PC-9 (cell line): ENCODE measurements at places on chromosomes 16 and 17.
A peak's percentile ranks its signal among the peaks of the same experiment; 100 is the strongest.

DNA sequence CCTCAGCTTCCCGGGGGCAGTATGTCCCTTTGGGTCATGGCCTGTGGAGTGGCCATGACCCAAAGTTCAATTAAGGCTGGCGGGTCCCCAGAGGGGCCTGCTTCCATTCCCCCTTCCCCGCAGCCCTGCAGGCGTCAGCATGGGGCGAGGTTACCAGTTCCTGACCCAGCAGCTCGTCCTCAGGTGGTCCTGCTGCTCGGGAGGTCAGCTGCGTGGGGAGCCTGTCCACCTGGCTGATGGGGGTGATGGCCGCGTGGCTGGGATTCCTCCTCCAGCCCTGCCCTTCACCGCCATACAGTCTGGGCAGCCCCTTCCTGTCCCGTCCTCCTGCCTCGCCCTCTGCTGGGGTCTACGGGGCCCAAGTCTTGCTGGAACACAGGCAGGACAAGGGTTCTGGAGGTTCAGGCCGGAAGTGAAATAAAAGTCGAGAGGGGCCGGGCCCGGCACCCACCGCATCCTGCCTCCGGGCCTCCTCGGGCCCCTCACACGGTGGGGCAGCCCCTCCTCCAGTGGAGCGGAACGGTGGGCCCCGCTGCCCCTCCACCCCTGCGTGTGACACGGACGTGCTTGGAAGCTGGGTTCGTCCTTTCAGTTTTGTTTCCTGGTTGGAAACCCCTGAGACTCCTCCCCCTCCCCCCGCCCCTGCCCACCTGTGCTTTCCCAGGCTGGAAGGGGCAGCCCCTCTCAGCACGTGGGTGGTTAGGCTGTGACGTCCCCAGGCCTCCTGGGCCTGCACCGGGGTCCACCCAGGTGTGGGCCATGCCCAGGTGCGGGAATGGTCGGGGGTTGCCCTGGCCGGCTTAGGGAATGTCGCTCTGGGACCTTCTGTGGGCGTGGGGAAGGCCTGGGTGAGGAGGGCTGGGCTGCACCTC lies 6.8 kb downstream of the UBALD2 start:
- DNase-seq = no peak

- DNase-seq = no peak
Measured at GRCh38 chr16:11668623-11669379, 546 bp downstream of the SNN start.

DNA sequence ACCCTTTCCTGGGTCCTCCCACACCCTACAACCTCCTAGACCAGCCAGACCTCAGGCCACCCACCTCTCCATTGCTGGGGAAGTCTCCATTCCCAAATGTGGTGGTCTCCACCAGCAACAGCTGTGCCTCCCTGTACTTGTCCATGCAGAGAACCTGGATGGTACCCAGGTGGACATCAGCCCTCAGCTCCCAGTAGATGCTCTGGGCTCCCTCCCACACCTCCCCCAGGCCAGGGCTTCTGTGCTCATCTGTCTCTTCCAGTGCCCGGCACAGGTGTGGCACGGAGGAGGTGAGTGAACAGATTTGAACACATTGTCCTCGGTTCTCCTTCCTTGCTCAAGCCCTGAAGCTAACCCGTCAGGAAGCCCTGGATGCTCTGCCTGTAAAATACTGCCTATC lies 34.6 kb downstream of the LGALS9 start:
- DNase-seq = no peak

DNA sequence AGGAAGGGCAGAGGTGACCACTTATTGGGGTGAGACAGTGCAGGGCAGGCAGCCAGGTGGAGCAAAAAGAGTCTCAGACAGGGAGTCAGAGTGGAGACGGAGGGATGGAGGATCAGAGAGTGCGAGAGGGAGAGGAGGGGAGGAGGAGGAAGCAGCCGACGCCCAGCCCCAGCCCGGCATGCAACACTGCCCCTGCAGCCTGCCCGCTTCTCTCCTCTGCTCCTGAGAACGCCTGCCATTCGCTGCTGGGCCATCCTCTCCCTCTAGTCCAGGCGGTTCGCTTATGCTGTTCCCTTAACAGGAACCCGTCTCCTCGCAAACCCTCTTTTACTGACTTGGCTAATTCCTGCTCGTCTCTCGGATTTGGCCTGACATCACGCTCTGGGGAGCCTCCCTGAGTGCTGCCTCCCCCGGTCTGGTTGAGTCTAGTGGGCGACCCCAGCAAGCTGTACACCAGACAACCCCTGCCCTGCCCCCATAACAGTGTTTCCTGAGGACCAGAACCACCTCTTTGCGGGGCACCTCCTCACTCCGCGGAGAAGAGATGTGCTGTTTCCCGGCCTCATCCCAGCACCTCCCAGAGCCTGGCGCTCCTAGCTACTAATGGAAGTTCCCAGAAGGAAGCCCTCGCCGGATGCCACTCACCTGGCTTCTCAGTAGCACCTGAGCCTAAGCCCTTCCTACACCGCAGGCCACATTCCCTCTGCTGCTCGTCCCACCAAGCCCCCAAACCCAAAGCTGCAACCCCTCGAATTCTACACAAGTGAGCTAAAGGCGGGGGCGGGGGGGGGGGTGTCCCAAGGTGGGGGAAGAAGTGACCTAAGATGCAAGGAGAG lies 61.2 kb upstream of the CCL1 start:
- no peak for DNase-seq

DNA sequence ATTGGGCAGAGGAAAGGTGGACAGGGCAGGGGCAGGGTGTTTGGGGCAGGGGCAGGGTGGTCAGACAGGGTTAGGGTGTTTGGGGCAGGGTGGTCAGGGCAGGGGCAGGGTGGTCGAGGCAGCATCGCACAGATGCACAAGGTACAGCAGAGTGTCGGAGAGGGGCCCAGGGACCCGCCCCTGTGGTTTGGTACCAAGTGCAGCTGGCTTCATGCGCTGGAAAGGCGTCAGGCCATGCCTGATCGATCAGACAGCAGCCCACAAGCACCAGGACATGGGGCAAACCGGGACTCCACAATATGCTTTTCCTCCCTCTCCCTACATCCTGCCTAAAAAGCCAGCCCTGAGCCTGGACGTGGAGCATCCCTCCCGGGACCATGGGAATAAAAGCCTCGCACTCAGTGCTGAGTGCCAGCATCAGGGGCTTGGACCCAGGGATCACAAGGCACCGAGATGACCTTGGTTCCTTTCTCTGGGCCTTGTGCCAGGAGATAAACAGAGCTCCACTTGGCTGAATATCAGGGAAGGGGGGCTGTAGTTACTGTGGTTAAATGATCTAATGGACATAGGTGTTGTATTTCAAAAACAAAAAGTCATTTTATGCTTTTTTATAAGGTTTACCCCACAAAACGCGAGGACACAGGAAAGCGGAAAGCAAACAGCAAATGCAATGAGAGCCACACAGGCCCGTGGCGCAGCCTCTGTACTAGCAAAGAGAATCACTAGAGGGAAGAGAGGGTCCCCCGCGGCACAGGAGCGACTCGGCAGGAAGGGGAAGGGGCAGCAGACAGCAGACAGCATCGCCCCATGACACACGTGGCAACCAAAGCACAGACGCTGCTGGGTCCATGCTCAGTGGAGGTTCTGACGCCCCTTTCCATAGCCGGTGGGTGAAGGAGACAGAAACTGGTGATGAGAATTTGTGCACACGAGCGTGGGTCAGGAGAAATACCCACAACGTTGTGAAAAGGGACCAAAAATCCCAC lies 5.3 kb upstream of the HEXD start:
- DNase-seq = no peak

- no peak for DNase-seq
Measured at GRCh38 chr16:87040169-87041117, 276.7 kb downstream of the C16orf95 start.

- DNase-seq = no peak
Measured at GRCh38 chr17:78842881-78843565, 2.4 kb upstream of the USP36 start.

GRCh38 chr16:88877564-88878289 lies 11.3 kb upstream of the PABPN1L start:
- DNase-seq = no peak

DNA sequence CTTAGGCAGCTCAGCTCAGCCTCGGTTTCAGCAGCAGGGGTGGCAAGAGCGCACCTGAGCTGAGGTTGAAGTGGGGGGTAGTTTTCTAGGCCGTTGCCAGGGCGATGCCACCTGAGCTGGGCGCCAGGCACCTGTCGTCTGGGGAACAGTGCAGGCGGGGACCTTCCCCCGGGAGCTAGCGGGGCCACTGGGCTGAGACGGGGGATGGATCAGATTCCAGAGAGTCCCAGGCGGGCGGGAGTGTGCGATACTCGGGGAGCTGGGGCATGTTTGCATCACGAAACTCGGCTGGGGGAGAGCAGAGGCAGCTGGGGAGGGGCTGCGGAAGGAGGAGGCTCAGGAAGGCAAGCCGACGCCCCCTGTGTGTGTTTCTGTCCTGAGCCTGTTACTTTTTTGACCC lies 477 bp upstream of the CLDN9 start:
- peak; percentile 71 for DNase-seq

DNA sequence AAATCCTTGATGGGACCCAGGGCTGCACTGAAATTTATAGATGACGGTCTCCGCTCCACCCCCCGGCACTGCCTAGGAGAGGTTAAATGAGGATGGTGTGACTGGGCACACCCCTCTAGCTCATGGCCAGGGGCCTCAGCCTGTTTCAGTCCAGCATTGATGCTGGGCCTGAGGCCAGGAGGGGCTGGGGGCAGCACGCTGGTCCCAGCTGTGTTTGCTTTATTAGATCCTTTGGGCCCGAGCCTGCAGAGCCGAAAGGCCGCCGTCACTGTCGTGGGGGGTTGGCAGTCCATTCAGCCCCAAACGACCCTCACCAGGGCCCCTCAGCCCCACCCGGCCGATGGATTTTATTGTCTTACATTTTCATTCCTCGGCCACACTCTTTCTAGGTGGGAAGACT lies 10.8 kb upstream of the DOK4 start:
- DNase-seq = no peak

DNA sequence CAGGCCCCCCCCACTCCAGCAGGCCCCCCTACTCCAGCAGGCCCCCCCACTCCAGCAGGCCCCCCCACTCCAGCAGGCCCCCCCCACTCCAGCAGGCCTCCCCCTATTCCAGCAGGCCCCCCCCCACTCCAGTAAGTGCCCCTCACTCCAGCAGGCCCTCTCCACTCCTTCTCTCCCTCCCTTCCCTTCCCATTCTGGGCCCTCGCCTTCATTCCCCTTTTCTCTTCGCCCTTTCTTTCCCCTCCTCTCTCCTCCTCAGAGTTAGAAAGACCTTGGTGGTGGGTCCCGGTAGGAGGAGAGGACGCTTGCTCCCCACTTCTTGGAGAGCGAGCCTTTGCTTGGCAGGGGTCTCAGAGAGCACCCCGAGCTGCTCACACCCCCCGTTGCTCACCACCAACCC lies 177.0 kb upstream of the TNRC6C start:
- DNase-seq = no peak

- DNase-seq = no peak
Measured at GRCh38 chr16:29784901-29785500, 5.5 kb upstream of the KIF22 start.

- DNase-seq = no peak
Measured at GRCh38 chr16:4606354-4606753, 8.3 kb downstream of the UBALD1 start.

DNA sequence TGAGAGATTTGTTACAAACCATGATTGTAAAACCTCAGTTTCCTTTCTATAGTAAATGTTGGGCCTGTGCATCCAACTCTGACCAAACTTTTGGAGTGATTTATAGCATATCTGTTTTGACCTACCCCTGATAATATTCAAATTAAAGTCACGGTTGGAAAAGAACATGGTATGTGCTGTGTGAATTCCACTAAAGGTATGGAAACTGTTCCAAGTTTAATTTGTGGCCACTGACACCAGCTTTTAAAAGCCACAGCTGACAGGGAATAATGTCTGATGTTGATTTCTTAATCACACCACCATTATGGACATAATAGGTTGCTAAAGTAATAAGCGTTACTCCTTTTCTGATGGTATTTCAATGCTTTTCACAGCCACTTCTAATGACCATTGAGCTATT lies 1215.9 kb downstream of the CDH8 start:
- no peak for DNase-seq

- DNase-seq = no peak
Measured at GRCh38 chr17:44827863-44828262, 2.2 kb downstream of the GJC1 start.

- no peak for DNase-seq
Measured at GRCh38 chr16:1707193-1707790, 1.3 kb downstream of the MAPK8IP3 start.

GRCh38 chr17:61179380-61179806 lies 220.2 kb upstream of the TBX2 start:
- DNase-seq = no peak

GRCh38 chr17:67063141-67063540 lies 18.8 kb downstream of the CACNG1 start:
- DNase-seq = no peak

DNA sequence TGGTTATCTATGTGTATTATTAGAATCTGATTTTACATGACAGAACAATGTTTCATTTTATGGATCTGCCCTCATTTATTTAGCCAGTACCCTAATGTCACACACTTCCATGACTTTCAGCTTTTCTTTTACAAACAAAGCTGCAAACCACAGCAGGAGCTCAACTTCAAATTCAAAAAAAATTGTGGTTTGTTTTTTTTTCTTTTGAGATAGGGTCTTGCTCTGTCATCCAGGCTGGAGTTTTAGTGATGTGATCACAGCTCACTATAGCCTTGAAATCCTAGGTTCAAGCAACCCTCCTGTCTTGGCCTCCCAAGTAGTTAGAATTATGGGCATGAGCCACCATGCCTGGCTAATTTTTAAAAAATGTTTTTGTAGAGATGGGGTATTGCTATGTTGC lies 8.2 kb upstream of the MPRIP start:
- DNase-seq = no peak

GRCh38 chr17:2863204-2863603 lies 67.0 kb downstream of the RAP1GAP2 start:
- no peak for DNase-seq

GRCh38 chr17:71628306-71628705 lies 492.5 kb upstream of the SOX9 start:
- DNase-seq = no peak
